ENCODE measurements at places on chromosomes 12 and 14.

DNA sequence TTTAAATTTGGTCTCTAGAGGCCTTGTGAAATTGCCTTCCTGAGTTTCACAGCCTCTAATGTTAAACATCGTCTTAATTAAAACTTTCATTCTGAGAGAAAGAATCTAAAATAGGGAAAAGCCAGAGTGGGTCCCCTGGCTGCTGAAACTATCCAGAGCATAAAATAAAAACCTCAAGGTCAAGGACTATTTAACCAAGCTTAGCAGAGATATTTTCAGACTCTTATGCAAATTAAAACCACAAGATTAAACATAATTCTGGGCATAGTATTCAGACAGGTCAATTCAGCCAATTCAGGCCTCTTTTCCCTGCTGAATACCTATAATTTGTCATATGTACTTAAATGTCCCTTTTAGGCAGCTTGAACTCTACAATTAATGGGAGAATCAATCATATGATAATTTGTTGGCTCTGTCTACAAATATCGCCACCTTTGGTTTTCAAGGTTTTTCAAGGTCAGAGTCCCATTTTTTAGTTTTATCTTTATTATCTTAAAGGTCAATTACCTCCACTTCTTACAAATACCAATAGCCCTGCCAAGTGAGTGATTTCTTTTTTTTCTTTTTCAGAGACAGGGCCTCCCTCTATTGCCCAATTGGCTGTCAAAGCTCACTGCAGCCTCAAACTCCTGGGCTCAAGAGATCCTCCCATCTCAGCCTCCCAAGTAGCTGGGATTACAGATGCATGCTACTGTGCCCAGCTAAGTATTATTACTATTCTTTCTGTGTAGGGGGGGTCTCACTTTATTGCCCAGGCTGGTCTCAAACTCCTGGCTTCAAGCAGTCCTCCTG lies 257.1 kb downstream of the PHLDA1 start:
- no peak for DNase-seq

- no peak for DNase-seq
These were observed 127.8 kb downstream of the DAAM1 start for GRCh38 chr14:59316151-59316830.

DNA sequence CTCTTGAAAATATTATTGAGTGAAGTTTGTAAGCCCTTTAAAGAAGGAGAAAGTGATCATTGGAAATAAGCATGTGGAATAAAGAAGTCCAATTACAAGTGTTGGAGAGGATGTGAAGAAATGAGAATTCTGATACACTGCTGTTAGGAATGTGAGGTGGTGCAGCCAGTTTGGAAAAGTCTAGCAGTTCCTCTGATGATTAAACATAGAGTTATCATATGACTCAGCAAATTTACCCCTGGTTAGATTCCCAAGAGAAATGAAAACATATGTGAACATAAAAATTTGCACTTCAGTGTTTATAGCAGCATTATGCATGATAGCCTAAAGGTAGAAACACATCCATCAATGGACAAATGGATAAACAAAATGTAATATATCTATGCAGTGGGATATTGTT lies 319.9 kb downstream of the AEBP2 start:
- DNase-seq: no peak

GRCh38 chr12:114666746-114667668 lies 17.0 kb downstream of the TBX3 start:
- DNase-seq: no peak

DNA sequence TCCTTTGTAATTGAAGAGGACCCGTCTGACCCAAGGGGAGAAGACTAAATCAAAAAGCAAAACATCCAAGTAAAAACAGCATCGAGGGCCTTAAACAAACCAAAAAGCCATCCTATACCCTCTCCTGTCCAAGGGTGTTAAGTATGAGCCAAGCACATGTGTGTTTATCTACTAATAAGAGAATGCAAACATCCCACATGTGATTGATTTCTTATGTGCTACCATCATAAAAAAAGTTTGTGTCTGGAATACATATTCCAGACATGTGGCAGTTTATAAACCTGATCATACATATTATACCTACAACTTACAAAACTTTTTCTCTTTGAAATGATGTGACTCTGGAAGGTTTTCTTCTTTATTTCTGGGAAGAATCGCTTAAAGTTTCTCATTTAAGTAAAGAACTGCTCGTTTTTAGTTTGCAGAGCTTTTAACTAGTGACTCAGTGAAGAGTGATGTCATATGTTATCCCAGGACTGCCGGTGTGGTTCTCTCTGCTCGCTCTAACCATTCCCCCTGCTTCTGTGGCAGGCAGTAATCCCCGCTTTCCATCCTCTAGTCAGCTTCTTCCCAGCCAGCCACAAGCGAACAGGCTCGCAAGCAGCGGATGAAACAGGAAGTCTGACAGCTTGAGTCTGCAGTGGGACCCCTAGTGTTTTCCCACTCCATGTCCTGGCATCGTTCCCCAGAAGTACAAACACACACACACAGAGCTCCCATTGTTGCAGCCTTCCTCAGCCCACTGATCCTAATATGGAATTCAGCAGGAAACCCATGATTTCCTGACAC lies 431 bp upstream of the RHOJ start:
- no peak for DNase-seq

GRCh38 chr14:72499746-72500145 lies 394.2 kb downstream of the DPF3 start:
- DNase-seq: no peak

GRCh38 chr14:63993992-63994391 lies 141.2 kb downstream of the SYNE2 start:
- DNase-seq: no peak

- DNase-seq: no peak
These were observed 110.0 kb downstream of the KIF26A start for GRCh38 chr14:104248203-104249055.

DNA sequence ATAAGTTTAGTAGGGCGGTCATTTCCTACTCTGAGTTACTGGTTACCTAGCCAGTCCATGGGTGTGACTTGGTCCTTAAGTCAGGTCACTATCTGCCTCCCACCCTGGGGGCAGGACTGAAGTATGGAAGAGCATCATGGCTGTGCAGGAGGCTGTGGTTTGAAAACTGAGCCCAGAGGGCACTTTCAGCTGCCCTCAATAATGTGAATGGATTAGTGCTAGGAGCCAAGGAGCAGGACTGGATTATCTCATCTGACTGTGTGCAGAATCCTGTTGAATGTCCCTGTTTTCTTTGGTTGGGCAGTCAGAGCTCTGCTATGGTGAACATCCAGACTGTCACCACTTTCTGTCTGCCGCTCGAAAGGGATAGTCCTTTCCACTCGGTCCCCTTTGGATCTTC lies 1.6 kb downstream of the ATXN7L3B start:
- DNase-seq: no peak

- DNase-seq: no peak
These were observed 29.7 kb downstream of the CCDC85C start for GRCh38 chr14:99574099-99574880.

GRCh38 chr12:46661110-46661845 lies 164.5 kb downstream of the SLC38A4 start:
- DNase-seq: no peak

- DNase-seq: no peak
These were observed 228.3 kb downstream of the SEC23A start for GRCh38 chr14:38874721-38875120.

DNA sequence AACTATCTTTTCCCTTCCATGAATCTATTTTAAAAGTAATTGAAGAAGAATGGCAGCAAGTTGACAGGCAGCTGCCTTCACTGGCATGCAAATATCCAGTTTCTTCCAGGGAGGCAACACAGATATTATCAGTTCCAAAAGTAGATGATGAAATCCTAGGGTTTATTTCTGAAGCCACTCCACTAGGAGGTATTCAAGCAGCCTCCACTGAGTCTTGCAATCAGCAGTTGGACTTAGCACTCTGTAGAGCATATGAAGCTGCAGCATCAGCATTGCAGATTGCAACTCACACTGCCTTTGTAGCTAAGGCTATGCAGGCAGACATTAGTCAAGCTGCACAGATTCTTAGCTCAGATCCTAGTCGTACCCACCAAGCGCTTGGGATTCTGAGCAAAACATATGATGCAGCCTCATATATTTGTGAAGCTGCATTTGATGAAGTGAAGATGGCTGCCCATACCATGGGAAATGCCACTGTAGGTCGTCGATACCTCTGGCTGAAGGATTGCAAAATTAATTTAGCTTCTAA lies 18.4 kb downstream of the TMPO start:
- no peak for DNase-seq

DNA sequence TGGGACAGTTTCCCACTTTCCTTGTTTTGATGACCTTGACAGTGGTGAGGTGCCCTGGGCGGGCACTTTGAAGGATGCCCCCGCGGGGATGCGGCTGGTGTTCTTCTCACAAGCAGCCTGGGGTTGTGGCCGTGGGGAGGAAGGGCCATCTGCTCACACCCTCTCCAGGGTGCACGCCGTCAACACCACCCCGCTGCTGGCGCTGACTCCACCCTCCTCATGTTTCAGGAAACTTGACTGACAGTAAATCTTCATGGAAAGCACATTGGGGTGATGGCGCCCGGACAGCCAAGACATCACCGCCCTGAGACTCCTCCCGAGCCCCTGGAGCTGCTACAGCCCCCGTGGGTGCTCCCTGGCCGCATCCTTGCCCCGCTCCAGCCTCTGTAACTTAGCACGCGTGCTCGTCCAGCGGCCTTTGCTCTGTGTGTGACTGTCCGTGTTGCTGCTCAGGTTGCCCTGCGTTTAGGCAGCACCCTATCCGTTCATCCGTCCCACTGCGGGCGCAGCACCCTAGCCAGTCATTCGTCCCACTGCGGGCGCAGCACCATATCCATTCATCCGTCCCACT lies 150.2 kb upstream of the C14orf180 start:
- DNase-seq: no peak

DNA sequence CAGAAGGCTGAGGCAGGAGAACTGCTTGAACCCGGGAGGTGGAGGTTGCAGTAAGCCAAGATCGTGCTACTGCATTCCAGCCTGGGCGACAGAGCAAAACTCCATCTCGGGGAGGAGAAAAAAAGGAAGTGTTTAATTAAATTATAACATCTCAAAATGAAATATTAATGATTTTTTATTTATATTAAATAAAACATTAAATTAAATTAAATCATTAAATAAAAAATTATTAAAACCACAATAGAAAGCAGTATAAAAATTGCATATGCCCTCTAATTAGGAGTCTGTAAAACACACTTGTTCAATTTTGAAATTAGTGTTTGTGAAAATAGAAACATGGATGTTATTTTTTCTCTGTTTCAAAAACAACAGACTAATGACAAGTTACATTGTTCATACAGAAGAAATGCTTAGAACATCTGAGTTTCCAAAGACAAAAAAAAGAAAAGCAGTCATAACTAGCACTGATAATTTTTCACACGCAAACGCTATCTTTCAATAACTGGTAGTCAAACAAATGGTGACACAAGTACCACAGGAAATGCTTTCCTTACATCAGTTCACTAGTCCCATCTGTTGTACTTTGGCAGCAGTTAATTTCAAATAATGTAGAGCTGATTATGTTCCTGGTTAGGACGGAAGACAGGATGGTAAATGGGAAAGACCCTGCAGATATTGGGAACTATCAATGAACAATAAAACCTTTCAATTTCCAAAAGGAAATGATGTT lies 54.9 kb downstream of the HECTD4 start:
- DNase-seq: no peak

GRCh38 chr12:46358791-46359666 lies 13.5 kb downstream of the SLC38A2 start:
- DNase-seq: no peak

- DNase-seq: no peak
These were observed 203.5 kb upstream of the G2E3 start for GRCh38 chr14:30355431-30355913.

DNA sequence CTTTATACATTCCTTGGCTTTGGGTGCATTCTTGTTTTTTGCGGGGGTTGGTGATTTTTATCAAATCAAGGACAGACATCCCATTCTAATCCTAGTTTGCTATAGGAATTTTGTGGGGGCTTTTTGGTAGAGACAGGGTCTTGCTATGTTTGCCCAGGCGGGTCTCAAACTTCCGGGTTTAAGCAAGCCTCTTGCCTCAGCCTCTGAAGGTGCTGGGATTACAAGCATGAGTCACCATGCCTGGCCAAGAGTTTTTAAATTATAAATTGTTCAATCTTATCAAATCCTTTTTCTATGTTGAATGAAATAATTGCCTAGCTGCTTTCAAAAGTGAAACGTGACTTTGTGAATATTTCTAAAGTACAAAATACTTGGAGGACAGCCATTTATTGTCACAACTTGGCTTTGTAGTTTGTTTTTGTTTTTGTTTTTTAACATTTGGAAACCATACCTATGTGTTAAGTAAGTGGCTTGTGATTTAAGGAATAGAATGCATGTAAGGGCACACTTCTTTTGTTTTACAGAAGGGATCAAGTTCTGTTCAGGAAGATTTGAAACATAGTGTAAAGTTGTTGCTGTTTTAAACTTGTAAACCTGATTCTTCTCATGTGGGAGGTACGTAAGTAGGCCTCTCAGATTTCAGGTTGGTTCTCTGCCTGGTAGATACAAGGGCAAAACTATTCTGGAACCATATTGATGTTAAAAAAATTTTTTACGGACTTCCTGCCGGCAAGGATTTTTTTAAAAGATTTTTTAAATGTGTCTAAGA lies 13.4 kb downstream of the MARK3 start:
- DNase-seq: no peak

DNA sequence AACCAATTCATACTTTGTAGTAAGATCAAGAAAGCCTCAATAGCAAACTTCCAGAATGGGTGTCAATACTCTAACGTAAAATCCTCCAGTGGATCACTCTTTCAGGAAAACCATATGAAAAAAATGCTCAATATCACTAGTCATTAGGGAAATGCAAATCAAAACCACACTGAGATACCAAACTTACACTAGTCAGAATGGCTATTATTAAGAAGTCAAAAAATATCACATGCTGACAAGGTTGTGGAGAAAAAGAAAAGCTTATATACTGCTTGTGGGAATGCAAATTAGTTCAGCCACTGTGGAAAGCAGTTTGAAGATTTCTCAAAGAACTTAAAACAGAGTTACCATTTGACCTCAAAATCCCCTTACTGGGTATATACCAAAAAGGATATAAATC lies 49.5 kb upstream of the ATXN7L3B start:
- no peak for DNase-seq

DNA sequence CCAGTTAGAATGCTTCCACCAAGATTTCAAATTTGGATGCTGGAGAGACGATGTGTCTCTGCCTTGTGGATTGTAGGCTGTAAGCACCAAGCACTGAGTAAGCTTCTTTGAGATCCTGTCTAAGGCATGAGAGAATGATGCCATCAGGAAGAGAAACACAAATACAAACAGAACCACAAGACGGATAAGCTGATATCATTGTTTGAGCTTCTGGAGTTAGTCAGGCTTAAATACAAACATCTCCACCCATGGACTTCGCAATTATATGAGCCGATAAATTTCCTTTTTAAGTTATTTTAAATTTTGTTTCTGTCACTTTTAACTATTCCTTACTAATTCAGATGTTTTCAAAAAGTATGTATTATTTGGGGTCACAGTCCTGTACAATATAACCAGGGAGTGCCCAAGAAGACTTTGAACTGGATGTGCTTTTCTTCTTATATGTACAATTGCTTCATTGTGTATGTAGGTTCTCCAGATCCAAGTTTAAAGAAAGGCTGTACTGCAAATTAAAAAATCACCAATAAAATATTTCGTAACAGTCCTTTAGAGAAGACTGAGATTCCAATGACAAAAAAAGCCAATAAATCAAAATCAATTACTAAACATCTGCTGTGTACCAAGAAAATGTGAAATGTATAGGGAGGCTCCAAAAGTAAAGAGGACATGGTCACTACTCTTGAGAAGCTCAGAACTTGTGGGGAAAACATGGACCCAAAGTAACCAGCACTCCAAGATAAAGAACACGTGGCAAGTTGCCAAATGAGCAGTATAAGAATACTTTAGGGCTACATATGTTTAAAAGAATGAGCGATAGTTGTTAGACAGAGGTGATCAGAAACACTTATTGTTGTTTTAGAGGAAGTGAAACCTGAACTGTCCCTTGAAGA lies 274.1 kb downstream of the ADAMTS20 start:
- no peak for DNase-seq

- no peak for DNase-seq
These were observed 957.5 kb downstream of the SLC6A15 start for GRCh38 chr12:83954956-83955601.
